ENCODE measurements at places on chromosomes 7 and 10. TPM values are rescaled to one million over a fixed set of nuclear protein-coding genes. Genes with fewer than 3 reads are reported as not detected.

The C10orf67 gene
- not detected for total RNA-seq

DNA sequence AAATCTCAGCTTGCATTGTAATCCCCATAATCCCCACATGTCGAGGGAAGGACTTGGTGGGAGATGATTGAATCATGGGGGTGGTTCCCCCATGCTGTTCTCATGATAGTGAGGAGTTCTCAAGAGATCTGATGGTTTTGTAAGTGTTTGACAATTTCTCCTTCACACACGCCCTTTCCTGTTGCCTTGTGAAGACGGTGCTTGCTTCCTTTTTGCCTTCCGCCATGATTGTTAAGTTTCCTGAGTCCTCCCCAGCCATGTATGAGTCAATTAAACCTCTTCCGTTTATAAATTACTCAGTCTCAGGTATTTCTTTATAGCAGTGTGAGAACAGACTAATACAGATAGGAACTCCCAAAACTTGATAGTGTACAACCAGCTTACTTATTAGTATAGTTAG, 98.6 kb downstream of the CREM start:
- peak; percentile 99 for DNase-seq

- no peak for DNase-seq
These were observed 19.1 kb downstream of the ASAH2 start for GRCh38 chr10:50232261-50232639.

DNA sequence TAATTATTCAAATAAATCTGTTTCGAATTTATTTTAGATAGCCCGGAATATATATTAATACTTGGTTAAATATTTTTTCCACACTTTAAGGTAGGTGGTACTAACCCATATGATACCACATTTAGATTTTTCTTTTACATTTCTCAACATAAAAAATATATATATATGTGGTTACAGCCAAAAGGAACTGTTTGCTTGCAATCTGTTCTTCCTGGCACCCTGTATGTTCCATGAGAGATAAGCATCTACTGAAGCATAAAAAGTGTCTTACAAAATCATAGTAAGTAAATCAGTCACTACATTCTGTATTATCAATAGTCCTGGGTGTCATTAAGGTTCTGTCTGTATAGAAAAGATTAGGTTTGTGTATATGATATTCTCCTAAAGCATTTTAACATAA, 726.8 kb downstream of the GRM8 start:
- no peak for DNase-seq

DNA sequence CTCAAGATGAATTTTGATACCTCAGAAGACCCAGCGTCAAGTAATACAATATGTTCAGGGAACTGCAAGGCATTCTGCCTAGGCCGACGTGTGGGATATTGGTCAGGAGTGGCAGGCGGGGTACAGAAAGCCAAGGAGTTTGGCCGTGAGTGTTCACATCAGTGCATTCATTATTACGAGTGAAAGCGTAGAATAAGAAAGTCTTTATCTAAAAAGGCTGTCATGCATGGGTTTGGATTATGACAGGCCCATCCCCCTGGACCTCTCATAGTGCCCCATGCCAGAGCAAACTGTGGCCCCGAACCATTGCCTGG, 7.5 kb downstream of the AIMP2 start:
- DNase-seq: no peak

DNA sequence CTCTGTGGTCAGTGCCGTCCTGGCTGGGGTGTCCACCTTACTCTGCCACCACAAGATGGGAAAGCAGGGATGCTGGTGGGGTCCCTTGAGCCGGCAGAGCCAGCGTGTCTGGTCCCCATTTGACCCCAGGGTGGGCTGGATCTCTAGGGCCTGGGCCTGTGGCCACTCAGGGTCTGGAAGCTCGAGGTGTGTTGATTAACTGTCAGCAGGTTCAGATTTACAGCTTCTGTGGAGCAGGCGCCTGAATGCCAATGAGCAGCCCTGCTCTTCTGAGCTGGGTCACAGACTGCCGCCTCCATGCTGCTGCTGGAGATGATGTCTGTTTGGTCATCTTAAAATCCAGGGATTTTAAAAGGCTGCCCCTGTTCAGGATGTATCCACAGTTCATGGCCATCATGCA, 11.3 kb upstream of the DPYSL4 start:
- no peak for DNase-seq

DNA sequence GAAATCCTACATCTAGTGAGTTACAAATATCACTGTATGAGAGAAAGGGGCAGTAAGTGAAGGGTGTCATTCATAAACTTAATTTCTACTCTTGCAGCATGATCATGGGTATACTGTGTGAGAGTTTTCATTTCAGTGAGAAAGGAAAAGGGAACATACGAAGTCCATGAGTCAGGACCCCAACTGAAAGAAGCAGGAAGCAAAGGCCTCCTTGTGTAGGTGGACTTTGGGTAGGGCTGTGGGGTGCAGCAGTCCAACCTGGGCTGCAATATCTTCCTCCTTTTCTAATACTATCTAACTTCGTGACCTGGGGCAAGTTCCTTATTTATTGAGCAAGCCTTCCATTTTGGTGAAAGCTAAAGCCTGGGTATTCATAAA, 248.2 kb upstream of the TCF7L2 start:
- no peak for DNase-seq

DNA sequence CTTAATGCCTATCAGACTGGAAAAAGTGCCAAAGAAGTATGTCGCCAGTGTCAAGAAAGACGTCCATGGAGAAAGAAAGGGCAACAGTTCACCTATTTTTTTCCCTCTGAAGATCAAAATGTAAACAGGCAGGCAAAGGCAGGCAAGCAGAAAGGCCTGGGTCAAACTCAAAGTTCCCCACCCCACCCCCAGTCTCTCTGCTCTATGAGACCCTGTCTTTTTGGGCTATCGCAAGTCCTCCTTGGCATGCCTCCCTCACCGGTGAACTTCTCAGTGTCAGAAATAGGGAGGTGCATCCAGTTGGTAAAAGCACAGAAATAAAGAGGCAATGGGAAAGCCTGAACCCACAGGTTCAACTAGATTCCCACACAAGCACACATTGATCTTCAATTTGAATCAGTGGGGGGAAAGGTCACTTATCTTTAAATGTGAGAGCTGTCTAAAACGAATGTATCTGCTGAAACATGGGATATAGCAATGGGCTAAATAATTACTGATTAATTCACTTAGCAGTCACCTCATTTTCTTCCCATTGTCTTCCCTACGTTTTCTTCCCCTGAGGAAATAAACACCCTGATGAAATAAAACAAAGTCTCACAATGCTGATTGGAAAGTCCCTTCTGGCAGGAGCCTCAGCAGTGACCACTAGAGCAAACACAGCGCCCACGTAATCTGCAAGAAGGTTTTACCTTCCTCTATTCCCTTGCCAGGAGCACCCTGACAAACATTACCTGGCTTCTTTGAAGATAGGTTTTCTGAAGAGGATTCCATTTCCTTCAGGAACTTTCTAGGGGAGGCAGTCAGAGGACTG, 31.1 kb downstream of the JAZF1 start:
- DNase-seq: peak; percentile 65

The CUBN gene
- total RNA-seq: 4.2 TPM

DNA sequence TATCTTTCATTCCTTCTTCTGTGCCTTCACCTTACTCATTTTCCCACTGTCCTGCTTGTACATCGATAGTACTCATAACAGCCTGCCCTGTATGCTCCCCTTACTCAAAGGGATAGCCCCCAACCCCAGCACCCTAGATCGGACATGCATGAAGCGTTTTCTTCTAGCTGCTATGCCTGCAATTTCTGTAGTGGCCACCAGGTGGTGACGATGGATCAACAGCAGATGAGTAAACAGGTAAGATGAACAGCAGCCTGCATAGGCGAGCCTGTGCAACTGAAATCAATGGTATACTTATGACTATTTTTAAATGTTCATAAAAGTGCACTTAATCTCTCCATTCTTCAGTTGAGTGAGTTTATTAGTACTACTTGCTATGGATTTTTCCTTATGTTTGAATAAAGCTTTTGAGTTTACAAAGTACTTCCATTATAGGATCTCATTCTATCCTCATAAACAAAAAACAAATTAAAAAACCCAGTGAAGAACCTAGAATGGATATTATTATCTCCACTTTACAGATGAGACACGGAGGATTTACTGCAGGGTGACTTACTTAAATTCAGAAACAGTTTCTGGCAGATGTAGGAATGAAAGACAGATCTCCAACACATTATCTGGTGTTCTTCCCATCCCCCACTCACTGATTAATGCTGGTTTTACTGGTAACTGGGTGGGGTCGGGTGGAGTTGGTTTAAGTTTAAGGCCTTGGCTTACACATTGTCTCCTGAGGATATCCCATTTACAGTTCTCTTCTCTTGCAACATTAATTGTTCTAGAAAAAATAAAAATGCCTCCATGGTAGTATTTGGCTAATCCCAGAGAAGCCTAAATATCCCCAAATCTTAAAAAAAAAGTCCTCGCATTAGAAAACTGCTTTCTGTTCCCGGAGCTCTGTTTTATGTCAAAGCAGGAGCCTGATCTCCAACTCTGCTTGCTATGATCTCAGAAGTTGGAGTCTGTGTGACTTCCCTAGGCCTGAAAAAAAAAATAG, 222.1 kb downstream of the GLI3 start:
- DNase-seq: peak; percentile 38

The LIPK gene
- total RNA-seq: not detected

DNA sequence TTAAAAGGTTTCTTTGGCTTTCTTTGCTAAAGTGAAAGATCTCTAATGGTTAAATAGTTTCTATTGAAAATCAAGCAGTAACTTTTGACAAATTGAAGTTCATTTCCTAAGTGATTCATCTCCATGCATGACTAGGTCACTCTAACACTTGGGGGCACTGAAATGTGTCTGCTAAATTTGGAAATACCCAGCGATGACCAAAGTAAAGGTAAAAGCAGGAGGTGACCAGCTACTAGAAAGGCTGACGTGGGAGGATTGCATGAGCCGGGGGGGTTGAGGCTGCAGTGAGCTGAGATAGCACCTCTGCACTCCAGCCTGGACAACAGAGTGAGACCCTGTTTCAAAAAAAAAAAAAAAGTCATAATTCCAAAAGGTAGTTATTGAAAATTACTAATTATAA, 111.8 kb upstream of the GPR141 start:
- no peak for DNase-seq

The ZEB1 gene
- 49.7 TPM for total RNA-seq

DNA sequence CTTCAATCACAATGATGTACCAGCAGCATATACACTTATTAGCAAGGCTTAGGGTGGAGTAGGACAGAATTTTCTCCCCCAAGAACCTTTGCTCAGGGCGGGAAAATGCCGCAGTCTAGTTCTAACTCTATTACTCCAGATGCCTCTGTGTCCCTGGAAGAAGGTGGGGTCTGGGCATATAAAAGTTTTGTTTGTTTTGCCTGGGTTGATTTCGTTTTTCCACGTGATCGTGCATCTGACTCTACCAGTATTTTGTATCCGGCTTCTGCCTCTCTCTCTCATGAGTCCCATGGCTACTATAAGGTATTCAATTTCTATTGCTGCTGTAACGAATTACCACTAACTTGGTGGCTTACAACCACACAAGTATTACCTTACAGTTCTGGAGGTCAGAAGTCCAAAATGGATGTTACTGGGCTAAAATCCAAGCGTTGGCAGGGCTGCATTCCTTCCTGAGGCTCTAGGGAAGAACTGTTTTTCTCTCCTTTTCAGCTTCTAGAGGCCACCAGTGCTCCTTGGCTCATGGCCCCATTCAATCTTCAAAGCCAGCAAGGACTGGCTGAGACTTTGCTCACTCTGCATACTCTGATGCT, 181.2 kb upstream of the PRSS58 start:
- DNase-seq: no peak

- peak; percentile 31 for DNase-seq
These were observed 45.3 kb downstream of the NRG3 start for GRCh38 chr10:81920213-81920829.

The CYP2C18 gene
- total RNA-seq: not detected

- no peak for DNase-seq
These were observed 673.9 kb upstream of the GALNT17 start for GRCh38 chr7:70457883-70458680.

DNA sequence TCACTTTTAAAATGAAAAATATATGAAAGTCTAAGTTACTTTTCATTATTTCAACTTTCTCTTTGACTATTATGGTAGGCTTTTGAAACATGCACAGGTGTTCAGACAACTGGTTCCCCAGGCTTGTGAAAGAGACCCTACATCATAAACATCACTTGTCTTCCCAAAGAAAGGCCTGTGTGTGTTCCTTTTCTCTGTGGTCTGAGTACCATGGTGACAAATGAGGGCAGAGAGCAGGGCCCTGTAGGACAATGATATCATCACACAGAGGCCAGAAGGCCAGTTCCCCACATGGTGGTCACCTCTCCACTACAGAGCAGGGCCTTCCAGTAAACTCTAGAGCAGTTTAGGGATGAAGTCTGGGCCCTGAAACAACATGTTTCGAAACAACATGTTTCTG, 288.8 kb downstream of the USP6NL start:
- DNase-seq: no peak

DNA sequence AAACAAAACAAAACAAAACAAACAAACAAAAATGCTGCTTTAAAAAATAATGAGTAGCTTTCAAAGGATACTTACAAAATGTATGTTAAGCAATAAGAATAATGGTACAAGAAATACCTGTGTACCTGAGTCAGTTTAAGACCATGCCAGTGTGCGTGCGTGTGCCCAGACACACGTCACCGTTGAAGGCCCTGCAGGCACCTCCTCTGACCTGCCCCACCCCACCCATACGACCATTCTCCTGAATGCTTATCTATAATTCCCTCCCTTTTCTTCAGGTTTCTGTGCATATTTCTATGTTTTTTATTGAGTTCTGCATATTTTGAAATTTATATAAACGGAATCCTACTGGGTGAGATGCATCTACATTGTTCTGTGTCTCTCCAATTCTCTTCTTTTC, 374.2 kb upstream of the KLF6 start:
- no peak for DNase-seq

The ITGB8 gene
- total RNA-seq: 31.2 TPM

- DNase-seq: no peak
These were observed 104.5 kb downstream of the TNS3 start for GRCh38 chr7:47477191-47478016.

- peak; percentile 46 for DNase-seq
These were observed 16.6 kb downstream of the ZNF862 start for GRCh38 chr7:149854611-149855360.

DNA sequence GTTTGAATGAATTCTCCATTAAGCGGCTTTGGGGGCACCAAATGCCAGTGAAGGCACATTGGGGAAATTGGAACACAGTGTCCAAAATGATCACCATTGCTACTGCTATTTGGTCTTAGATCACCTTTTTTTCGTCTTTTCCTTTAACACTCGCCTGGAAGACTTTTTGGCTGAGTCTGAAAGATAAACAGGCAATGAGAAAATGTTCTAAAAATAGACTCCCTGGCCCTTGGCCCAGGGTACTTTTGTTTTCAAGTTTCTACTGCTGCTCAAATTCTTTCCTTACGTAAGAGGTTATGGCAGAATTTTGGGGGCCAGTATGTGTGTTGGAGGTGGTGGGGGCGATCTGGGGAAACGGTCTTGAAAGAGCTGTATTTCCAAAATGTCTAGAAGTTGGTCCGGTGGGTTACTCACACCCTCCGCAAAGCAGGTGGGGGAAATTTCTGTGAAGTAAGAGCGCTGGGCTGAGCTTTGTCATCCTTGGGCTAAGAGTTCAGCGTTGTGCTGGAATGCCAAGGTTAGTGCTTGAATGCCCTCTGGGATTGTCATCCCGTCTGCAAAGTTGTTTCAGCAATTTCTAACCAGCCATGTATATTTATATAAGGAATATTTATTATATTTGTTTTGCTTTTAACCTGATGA, 1.3 kb upstream of the ITPRIP start:
- peak; percentile 71 for DNase-seq

All from lung microvascular endothelial cell (primary cell).